ENCODE measurements at places on chromosomes 16 and 17. TPM values are rescaled to one million over a fixed set of nuclear protein-coding genes. Genes with fewer than 3 reads are reported as not detected.

- H3K36me3 ChIP-seq: peaks cover 48% of the 10 kb centered on the region
- H3K4me3 ChIP-seq: no peak overlapping the region
- DNase-seq: no peak
- no peak overlapping the region for H3K27ac ChIP-seq
- no peaks in the 10 kb centered on the region for H3K4me1 ChIP-seq
Observed at GRCh38 chr17:12952012-12952411, 65.8 kb downstream of the ELAC2 start.

DNA sequence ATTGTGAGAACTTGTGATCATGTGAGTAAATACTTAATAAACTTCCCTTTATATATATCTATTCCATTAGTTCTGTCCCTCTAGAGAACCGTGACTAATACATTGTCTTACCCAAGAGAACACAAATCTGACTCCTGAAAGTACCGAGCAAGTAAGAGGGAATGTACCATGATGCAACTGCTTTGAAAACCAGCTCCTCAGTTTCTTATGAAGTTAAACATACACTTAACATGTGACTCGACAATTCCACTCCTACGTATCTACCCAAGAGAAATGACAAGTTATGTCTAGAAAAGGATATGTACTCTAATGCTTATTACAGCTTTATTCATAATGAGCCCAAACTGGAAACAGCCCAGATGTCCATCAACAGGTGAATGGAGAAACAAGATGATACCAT is 8.8 kb upstream of the GJD3 start:
- no peak overlapping the region for H3K27ac ChIP-seq
- H3K36me3 ChIP-seq: no peaks in the 10 kb centered on the region
- H3K27me3 ChIP-seq: no peaks in the 10 kb centered on the region
- H3K4me1 ChIP-seq: no peaks in the 10 kb centered on the region

GH1 gene
- not detected for total RNA-seq

RNU2-1 gene
- 7,362 TPM for total RNA-seq

DNA sequence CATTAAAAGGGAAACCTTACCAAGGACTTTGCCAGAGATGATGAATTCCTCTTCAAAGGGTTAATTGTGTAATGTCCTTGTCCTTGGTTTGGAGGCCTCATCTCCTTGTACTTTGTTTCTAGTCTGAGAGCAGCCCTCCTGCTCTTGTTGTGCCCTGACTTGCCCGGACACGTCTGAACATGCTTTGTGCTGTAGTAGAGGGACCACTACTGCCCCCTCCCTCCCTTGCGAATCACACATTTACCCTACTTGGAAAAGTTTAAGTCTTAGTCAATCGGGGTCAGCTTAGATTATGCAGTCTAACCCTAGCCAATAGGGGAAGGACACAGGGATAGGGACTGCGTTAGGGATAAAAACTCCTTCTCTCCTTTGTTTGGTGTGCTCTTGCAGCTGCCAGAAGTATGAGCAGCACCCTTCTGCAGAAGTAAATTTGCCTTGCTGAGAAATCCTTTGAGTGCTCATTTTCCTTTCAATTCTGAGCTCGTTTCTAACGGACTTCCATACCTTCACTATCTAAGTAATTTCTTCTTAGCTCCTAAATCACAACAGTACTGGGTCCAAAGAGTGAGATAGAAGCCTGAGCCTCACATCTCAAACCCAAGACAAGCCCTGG is 26.4 kb upstream of the CLEC3A start:
- peaks cover 31% of the 10 kb centered on the region for H3K4me1 ChIP-seq
- peaks cover 18% of the 10 kb centered on the region for H3K36me3 ChIP-seq
- H3K4me3 ChIP-seq: no peak overlapping the region
- no peak overlapping the region for H3K27ac ChIP-seq

GRCh38 chr17:61065263-61065773 is 334.3 kb upstream of the TBX2 start:
- no peaks in the 10 kb centered on the region for H3K27me3 ChIP-seq
- no peak for DNase-seq
- H3K4me1 ChIP-seq: peaks cover 37% of the 10 kb centered on the region
- peaks cover 11% of the 10 kb centered on the region for H3K36me3 ChIP-seq
